Activated gamma-delta T cell treated with Interleukin-2 at 50 U/mL for 16 hours (primary cell): ENCODE measurements at places on chromosomes 2 and 18.

DNA sequence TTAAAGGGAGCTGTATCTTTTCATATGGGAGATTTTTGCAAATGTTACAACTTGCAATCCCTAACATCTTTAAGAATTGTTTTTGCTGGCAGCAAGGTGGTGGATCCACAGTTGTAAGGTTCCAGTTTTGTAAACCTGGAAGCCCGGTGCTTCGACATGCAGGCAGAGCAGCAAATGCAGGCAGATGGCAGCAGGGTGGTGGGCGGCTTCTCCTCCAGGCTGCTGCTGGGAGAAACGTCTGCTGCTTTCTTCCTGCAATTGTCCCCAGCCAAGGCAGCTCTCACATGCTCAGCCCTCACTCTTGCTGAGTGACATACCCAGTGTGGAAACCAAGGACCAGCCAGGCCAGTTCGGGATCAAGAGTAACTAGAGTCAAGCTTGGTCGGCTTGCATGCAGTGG, 166.0 kb downstream of the SEPTIN10 start:
- no peak for DNase-seq

GRCh38 chr2:241139531-241140444, 9.5 kb downstream of the PASK start:
- DNase-seq: no peak

DNA sequence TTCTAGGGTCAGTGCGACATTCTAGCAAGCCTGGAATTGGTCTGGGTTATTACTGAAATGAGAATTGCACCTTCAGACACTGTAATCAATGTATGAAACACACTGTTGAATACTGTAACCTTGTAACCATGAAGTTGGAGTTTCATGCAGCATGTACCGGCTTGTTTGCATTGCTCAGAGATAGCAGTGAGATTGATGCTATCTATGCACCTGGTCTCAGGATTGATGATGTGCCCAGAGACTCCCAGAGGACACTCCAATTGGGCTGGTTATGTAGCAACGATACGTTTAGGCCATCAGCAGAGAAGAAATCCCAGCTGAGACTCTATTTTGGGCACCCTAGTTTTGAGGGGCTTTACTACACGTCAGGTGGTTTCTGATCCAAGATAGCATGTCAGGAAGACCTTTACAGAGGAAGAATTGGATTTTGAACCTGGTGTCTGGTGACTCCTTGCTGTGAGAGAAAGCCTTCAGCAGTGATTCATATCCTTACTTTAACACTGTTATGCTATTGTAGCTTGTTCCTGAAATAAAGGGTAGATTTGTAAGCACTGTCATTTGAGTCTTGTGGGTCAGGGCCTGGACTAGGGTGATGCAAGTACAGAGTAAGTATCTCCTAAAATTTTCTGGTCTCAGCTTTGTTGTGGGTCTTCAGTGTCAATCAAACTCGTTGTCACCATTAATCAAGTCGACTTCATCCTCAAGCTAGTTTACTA, 305.1 kb upstream of the GULP1 start:
- no peak for DNase-seq

GRCh38 chr2:138274421-138275291, 226.9 kb upstream of the SPOPL start:
- DNase-seq: no peak

- DNase-seq: no peak
Measured at GRCh38 chr2:46461709-46462171, 17.6 kb upstream of the TMEM247 start.

- DNase-seq: no peak
Measured at GRCh38 chr2:181420259-181421130, 36.7 kb upstream of the ITGA4 start.
